ENCODE measurements at places on chromosomes 12 and 14.
A peak's percentile ranks its signal among the peaks of the same experiment; 100 is the strongest.

- no peak for DNase-seq
Measured at GRCh38 chr14:41350476-41350875, 256.2 kb upstream of the LRFN5 start.

GRCh38 chr12:46874642-46875041 is 48.8 kb upstream of the SLC38A4 start:
- DNase-seq = no peak

DNA sequence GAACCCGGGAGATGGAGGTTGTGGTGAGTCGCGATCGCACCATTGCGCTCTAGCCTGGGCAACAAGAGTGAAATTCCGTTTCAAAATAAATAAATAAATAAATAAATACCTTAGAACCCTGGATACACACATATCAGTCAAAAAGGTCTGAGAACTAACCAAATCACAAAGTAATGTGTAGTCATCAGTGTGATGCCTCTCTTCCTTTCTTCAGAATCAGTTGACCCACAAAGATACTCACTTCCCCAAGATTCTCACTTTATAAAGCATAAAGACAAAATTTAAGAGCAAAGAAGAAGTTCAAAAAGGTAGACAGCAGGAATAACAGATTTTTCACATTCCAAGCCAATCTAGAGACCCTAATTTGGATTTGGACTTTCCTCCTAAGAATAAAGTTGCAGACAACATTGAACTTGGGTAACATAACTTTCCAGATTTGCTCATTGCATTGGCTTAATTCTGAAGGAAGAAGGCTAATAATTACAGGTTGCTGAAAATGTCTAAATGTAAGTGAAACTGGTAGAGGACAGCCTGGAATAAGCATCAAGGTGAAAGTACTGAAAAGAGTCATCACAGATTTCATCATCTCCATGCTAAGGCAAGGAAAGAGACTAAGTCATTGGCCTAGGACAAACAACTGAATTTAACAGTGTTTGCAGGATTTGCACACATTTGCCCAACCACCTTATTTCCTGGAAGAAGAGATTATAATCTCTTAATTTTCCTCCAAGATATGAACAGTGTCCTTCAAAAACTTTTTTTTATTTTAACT is 17.4 kb downstream of the TMED10 start:
- no peak for DNase-seq

GRCh38 chr12:1840981-1841425 is 20.6 kb downstream of the LRTM2 start:
- no peak for DNase-seq

- peak; percentile 34 for DNase-seq
Measured at GRCh38 chr14:100078997-100079725, 13.9 kb downstream of the EVL start.

- DNase-seq = peak; percentile 49
Measured at GRCh38 chr12:112381406-112381882, 787 bp downstream of the HECTD4 start.

- DNase-seq = no peak
Measured at GRCh38 chr12:56886319-56886718, 47.9 kb downstream of the SDR9C7 start.

DNA sequence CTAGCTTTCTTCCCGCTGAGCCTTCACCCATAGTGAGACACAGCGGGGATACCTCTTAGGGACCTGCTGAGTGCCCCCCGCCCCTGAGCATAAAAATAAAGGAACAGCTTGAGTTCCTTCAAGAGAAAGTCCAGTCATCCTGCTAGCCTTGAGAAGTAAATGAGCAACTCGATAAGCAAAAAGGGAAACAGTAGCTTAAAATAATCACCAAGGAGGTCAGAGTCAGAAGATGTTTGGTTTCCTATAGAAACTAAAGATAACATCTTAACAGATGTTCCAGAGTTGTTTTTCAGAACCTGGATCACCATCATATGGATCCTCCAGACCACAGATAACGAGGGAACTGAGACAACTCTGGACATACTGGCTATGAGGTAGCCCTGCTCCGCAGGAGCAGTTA is 94.0 kb downstream of the BCAT1 start:
- no peak for DNase-seq

Data from colonic mucosa (tissue), 4 donors.